ENCODE measurements at places on chromosomes 1 and 21. TPM values are rescaled to one million over a fixed set of nuclear protein-coding genes. Genes with fewer than 3 reads are reported as not detected.

The KCNE2 gene
- not detected for total RNA-seq

The GNG4 gene
- 0.52 TPM for total RNA-seq

The DPT gene
- total RNA-seq, result 141 TPM

The CAMK2N1 gene
- total RNA-seq, result 29.6 TPM

The GBP5 gene
- total RNA-seq, result 3.0 TPM

The TMEM269 gene
- not detected for total RNA-seq

The TTLL7 gene
- total RNA-seq, result 125 TPM

The NLRP3 gene
- 3.1 TPM for total RNA-seq

The TEDDM1 gene
- total RNA-seq, result not detected

The ETNK2 gene
- 12.3 TPM for total RNA-seq

The FDPS gene
- total RNA-seq, result 88.4 TPM

The MYOM3 gene
- 0.31 TPM for total RNA-seq

The GJA9 gene
- not detected for total RNA-seq

- peak; percentile 30 for ATAC-seq
Observed at GRCh38 chr1:99533909-99534637, 111.8 kb upstream of the PALMD start.

GRCh38 chr1:39310691-39311090 lies 106.2 kb downstream of the MACF1 start:
- ATAC-seq, result no peak

- ATAC-seq, result peak; percentile 62
Observed at GRCh38 chr1:206912445-206913095, 9.2 kb downstream of the FCMR start.

- ATAC-seq, result no peak
Observed at GRCh38 chr1:12112711-12113161, 49.6 kb downstream of the TNFRSF8 start.

GRCh38 chr1:35763201-35763600 lies 6.6 kb downstream of the CLSPN start:
- no peak for ATAC-seq

DNA sequence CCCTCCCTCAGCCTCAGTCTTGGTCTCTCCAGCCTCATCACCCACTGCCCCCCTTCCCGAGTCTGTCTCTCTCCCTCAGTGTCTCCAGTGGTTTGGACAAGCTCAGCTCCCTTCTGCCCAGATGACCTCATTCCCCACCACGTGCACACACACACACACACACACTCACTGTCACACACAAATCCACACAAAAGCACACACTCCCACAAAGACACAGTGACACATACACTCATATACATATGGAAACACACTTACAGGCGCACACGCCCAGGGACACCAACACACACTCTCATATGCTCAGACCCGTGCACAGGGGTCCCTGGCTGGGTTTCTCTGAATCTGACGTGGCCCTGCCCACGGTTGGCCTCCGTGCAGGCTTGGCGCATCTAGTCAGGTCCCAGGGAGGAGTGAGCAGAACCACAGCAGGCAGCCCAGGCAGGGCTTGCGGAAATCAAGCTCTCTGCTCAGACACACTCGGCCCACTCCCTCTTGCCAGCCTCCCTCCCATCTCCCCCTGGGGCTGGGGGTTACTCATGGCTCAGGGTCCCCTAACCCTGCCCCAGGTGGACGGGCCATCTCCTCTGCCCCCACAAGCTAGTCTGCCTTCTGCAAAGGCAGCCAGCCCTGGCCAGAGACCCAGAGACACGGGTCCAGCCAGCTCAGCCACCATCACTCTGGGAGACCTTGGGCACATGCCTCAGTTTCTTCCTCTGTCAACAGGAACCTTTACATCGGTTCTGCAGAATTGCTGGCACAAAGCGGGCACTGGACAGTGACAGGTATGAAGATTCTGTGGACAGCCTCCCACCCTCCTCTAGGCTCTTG lies 38.5 kb upstream of the FAM131C start:
- peak; percentile 43 for ATAC-seq

DNA sequence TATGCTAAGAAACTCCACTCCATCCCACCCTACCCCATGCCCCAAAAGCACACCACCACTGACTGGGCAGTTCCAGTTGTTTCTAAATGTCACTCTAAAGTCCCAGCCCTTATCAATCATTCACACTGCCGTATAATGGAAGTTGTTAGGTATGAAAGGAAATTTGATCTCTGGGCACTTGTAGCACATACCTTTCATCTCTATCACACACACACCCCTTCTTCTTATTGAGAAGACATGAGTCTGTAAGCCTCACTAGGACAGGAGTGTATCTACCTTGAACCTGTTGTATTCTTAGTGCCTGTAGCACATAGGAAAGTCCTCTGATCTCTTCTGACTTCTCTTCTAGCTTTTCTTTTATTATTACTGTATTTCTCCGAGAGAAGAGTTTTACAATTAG lies 22.3 kb upstream of the DHX9 start:
- no peak for ATAC-seq

- ATAC-seq, result no peak
Observed at GRCh38 chr1:185786524-185786923, 52.3 kb downstream of the HMCN1 start.

- no peak for ATAC-seq
Observed at GRCh38 chr1:29312469-29313461, 76.4 kb downstream of the PTPRU start.

- no peak for ATAC-seq
Observed at GRCh38 chr1:179089827-179090482, 8.1 kb downstream of the TOR3A start.

- ATAC-seq, result no peak
Observed at GRCh38 chr1:10170239-10170574, 40.2 kb upstream of the KIF1B start.

GRCh38 chr1:153698020-153698922 lies 19.8 kb downstream of the NPR1 start:
- peak; percentile 81 for ATAC-seq

GRCh38 chr21:42769183-42769819 lies 110.0 kb downstream of the WDR4 start:
- no peak for ATAC-seq

DNA sequence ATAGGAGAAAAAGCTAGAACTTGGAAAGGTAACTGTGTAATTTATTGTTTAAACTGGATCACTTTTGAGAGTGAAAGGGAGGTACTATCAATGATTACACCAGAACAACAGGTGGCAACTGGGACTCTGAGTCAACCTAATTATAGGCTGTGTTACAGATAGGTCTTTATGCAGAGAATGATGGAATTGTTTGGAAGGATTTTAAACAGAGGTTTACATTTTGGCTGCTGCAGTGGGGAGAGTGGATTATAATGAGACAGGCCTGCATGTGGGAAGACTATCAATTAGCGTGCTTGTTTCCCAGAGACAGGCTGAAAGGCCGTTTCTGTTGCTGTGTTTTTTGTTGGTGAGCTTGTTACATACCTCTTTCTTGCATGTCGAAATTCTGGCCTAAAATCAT lies 432.9 kb downstream of the PLA2G4A start:
- no peak for ATAC-seq

DNA sequence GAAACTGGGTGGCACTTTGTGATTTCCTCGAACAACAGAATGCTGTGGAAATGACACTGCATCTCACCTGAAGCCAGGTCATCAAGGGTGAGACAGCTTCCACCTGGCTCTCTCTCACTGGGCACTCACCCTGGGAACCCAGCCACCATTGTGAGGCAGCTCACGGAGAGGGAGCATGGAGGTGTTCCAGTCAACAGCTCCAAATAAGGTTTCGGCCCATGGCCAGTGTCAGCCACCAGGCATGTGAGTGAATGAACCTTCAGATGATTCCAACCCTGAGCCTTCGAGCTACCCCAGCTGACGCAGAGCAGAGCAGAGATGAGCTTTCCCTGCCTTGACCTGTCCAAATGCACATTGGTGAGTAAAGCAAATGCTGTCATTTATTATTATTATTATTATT lies 58.1 kb downstream of the SYDE2 start:
- ATAC-seq, result no peak

DNA sequence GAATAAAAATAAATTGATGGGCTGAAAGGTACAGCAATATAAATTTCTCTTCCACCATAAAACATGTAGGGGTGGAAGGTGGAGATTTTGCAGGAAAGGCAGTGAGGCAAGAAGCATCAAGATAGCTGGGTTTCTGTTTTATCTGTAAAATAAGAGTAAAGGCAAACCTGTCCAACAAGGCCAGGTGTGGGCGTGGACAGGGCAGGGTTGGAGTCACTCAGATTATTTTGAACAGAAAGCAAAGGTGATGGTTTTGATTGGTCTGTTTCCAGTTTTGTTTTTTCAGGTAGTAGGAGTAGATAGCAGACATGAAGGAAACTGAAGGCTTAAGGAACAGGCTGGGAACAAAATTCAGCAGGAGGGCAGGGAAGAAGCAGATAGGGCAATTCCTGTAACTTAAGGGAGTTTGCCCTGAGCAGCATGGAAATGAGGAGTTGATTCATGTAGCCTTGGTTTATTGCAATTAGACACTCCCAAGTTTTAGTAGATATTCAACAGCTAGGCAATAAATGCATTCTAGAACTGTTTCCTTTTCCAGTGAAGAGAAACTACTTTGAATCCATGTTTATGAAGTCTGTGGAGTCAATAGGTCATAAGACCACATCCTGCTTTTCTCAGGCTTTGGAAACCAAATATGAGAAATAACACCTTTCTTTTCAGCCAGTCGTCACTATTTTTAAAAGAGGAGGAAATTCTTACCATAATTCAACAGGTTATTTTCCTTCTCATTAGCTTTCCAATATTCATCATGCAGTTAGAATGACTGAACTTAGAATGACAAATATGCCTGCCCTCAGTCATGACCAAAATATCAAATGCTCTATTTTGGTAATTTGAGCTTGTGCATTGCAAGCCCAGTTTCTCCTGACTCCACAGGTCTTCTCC lies 38.7 kb upstream of the CD55 start:
- no peak for ATAC-seq

DNA sequence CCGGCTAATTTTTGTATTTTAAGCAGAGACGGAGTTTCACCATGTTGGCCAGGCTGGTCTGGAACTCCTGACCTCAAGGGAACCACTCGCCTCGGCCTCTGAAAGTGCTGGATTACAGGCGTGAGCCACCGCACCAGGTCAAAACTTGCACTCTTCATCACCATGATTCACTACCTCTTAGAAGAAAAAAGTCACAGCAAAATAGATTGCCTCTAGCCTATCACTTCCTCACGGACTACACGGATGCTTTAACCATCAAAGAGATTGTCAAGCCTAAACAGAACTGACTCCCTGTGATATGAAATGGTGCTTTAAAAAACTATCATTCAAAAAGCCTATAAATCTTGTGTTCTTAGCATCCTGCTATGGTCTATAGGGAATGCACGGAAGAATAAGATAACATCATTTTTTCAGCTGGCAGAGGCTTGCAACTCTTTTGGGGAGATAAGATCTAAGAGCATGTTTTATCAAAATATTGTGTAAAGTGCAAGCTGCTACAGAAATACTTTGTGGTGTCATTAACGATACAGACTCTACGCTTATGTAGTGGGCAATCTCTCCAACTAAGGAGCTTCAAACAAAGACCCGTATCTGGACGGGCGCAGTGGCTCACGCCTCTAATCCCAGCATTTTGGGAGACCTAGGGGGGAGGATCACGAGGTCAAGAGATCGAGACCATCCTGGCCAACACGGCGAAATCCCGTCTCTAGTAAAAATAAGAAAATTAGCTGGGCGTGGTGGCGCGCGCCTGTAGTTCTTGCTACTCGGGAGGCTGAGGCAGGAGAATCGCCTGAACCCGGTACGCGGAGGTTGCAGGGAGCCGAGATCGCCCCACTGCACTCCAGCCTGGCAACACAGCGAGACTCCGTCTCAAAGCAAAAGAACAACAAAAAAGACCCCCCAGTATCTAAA lies 966 bp downstream of the TFB2M start:
- no peak for ATAC-seq

- ATAC-seq, result no peak
Observed at GRCh38 chr21:42461881-42462877, 33.8 kb downstream of the RSPH1 start.

DNA sequence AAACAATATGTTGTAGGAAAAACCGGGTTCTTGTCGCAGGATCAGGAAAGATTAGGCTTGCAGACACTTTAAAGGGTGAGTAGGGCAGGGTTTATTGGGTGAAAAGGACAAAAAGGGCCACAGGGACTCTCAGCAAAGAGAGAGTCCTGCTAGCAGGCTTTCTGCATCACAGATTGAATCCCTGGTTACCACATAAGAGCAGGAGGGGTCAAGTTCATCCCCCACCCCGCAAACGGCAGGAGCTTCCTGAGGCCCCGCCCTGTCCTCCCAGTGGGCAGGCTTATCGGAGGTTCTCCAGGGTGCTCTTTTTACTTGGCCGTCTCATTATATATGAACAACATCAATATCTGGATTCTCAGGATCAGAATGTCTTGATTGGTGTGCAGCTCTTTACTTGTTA lies 47.7 kb downstream of the SYCP1 start:
- ATAC-seq, result no peak

DNA sequence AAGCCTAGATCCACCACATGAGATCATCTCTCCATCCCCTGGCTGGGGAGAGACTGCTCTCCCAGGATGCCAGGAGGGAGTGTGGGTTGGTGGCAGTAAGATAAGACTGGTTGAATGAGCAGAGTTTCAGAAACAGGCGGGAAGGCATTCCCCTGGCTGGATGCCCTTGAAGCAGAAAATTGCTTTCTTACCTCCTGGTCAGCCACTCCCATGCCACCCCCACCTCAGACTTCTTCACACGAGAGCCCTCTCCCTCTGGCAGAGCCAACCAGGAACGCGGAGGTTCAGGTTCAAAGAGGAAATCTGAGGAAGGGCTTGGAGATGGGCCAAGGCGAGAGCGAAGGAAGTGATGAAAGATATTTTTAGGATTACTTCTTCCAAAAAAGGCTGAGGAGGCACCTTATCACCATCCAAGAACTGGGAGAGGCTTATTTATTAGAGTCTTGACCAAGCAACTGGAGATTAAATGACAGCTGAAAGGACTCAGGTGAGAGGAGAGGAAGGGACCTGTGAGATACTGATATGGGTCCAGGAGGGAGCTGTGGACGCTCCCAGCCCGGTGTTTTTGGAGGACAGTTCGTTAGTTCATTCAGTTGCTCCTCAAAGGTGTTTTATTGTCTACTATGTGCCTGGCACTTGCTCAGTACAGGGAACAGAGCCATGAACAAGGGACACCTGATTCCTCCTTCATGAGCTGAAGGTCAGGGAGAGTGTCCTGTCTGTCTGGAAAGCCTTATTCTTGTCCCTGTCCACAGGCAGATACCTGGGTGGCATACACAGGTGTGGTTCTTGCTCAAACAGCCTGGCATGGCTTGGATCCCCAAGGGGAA lies 18.9 kb upstream of the SLC26A9 start:
- ATAC-seq, result no peak

DNA sequence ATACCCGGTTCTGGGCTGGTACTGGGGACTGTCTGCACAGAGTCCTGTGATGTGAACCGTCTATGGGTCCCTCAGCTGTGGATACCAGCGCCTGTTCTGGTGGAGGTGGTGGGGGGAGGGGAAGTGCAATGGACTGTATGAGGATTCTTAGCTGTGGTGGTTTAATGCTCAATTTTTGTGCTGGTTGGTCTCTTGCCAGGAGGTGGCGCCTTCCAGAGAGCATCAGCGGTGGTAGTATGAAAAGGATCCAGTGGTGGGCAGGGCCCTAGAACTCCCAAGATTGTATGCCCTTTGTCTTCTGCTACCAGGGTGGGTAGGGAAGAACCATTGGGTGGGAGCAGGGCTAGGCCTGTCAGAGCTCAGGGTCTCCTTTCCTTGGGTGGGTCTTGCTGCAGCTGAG lies 89.4 kb upstream of the B3GALT2 start:
- no peak for ATAC-seq
